ENCODE measurements at places on chromosomes 16 and 17.

DNA sequence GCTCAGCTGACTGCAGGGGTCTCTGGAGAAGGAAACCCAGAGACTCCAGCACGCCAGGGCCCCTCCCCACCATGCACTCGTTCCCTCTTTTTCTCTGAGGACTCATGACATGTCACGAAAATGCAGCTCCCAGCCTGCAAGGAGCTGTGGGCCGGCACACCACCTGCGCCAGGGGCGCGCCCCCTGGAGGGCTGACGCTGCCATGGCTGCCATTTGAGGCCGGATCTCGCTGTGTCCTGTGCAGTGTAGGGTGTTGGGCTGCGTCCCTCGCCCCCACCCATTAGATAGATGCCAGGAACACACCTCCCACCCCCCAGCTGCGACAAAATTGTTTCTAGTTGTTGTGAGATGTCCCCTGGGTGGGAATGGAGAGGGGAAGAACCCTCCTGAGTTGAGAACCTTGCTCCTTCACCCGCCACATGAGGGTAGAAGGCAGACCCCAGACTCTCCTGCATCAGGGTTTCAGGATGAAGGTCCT is 8.2 kb downstream of the SYNGR2 start:
- peak; percentile 82 for DNase-seq

GRCh38 chr17:1709971-1710806 is at the start of gene TLCD2:
TLCD2 (minus strand) TSS chr17:1710377; CDS start chr17:1710242, 135 bp downstream.
- peak; percentile 27 for DNase-seq

GRCh38 chr16:35795361-35796029 is 2336.1 kb downstream of the TP53TG3F start:
- no peak for DNase-seq

- DNase-seq, result no peak
Measured at GRCh38 chr16:28161626-28162025, 50.1 kb downstream of the XPO6 start.

DNA sequence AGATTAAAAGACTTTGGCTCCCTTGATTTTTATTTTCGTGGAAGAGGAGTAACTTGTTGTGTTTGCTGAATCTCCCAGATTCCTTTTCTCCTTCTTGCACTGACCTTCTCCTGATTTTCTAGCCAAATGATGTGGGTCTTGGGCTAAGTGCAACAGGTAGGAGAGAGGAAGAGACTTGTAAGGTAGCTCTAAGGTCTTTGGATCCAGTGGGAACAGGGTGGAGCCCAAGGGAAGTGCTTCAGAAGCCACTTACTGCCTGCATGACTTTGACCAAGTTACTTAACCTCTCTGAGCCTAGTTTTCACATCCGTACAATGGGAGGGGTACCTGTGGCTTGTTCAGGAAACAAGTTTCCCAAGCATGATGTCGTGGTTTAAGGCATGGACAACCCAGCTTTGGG is 111.3 kb upstream of the IRX3 start:
- DNase-seq, result no peak

DNA sequence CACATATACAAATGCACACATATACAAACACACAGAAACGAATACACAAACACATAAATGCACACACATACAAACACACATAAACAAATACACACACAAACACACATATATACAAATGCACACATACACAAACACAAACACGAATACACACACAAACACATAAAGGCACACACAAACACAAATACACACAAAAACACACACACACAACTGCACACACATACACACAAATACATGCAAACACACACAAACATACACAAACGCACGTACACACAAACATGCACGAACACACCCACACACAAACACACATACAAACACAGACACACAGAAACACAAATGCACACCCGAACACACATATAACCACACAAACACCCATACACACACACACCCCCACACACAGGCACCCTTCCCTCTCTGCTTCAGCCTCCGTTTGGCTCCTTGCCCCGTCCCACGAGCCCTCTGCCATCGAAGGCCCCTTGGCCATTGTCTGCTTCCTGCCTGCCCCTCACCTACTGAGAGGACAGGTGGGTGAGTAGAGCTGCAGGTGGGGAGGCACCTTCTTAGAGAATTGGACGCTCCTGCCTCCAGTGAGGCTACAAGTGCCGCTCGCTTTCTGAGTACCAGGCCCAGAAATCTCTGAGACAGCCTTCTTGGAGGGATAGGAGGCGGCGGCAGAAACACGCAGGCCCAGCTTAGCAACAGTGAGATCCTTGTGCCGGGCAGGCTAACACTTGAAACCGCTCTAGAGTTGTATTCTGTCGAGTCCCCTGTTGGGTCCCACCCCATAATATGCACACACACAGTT is 331.2 kb downstream of the FOXL1 start:
- no peak for DNase-seq

- DNase-seq, result no peak
Measured at GRCh38 chr17:74004056-74004455, 199.4 kb upstream of the RPL38 start.

GRCh38 chr16:83937922-83938885 is 14.8 kb upstream of the OSGIN1 start:
- DNase-seq, result no peak

DNA sequence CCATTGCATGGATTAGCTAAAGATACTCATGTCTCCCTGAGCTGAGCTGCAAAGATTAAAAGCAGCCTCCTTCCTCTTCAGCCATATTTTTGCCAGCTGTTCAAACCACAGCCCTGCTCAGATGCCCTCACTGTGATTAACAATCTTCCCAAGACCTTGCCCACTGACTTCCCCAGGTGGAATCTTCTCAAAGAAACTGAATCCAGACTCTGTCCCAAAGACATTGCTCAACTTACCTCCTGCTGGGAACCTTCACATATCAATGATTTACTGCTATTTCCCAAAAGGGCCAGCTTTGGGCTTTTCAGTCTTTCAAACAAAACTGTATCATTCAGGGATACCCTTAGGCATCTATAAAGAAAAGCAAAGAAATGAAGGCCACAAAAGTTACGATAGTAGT is 9.2 kb downstream of the C17orf67 start:
- no peak for DNase-seq

- DNase-seq, result no peak
Measured at GRCh38 chr17:1029196-1029921, 32.4 kb downstream of the TIMM22 start.

DNA sequence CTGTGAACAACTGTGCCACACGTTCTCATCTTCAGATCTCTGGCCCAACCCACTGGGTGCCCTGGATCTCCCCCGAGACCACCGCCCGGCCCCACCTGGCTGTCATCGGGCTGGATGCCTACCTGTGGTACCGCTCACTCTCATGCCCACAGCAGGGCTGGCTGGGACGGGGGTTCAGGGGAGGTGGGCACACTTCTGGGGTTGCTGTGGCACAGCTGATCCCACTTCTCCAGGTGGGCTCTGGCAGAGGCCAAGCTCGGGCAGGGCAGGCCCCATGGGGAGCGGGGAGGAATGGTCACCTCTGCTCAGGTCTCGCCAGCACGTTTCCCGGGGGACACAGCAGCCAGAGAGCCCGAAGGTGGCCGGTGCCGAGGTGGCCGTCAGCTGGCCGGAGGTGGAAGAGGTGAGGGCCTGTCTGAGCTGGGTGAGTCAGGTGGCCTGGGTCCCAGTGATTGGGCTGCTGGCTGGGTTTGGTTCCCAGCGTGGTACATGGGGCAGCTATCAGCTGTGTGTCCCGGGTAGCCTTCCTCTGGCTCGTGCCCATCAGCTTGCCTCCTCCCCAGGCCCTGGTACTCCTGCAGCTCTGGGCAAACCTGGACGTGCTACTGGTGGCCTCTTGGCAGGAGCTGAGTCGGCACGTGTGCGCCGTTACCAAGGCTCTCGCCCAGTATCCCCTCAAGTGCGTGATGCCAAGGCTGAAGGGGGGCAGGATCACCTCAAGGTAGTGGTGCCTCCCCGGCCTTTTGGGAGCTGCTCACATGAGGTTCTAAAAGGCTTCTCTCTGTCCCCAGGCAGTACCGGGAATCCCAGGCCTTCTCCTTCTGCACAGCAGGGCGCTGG is 2.3 kb upstream of the MRPS34 start:
- no peak for DNase-seq

DNA sequence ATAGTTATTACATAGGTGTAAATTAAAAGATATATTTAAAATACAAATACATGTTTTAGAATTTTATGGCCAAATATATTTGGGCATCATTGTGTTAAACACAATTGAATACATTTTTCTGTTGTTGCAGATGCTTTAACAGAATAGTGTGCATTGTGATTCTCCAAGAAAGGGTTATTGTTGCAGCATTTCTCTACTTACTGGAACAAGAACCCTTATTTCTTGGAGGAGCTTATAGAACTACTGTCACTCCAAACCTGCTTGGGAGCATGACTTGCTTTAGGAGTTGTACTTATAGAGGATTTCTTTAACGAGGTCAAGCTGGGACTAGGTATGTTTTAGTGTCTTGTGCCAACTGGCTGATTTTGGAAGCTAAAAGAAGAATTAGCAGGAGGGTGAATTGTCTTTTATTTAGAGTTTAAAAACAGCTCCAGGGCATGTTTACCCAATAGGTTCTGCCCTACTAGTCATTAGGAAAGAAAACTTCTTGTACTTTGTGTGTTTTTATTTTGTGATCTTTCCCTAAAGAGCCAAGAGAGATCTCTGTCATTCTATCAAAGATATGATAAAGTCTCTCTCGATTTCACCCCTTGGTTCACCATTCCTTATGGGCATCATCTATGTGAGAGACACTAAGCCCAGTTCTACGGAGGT is 279.8 kb upstream of the SALL1 start:
- DNase-seq, result no peak

- no peak for DNase-seq
Measured at GRCh38 chr17:45273551-45273957, 11.7 kb upstream of the SPATA32 start.

- DNase-seq, result no peak
Measured at GRCh38 chr17:30557916-30558685, 80.9 kb downstream of the GOSR1 start.

DNA sequence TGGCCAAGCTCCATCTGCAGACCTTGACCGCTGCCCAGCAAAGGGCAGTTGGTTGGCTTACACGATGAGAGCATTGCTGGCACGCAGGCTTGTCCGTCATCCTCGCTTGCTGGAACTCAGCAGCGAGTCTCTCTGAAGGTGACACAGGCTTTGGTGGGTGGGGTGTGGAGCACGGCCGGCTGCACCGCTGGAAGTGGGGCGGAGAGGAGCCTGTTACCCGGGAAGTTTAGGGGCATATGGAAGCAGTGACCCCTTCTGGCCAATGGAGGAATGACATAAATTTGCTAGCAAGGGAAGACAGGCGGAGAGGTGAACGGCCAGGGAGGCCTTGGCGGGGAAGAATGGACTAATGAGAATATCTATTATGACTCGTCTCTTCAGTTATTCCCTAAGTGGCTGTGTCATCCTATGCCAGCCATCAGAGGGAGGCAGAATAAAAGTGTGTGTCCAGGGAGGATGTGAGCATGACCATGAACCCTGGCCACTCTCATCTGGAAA is 65.9 kb upstream of the SDK2 start:
- DNase-seq, result peak; percentile 70

DNA sequence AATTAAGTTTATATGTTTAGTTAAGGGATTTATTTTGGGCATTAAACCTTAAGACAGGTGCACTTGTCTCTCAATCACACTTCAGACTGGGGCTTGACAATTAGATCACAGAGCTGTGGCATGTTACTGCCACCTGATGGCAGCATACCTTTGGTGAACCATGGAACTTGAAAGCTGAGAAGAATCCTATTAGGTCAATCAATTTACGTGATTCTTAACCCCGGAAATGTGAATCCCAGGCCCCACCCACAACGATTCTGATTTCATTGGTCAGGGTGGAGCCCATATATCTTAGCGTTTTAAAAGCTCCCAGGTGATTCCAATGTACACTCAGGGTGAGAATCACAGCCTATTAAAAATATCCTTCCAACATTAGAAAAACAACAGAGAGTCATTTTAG is 91.0 kb downstream of the GSG1L start:
- peak; percentile 44 for DNase-seq

GRCh38 chr16:56262148-56262547 is 70.9 kb downstream of the GNAO1 start:
- DNase-seq, result peak; percentile 17

- no peak for DNase-seq
Measured at GRCh38 chr17:48522031-48522653, 8.7 kb downstream of the HOXB1 start.

- DNase-seq, result no peak
Measured at GRCh38 chr16:4010225-4011158, 105.8 kb downstream of the ADCY9 start.

- no peak for DNase-seq
Measured at GRCh38 chr17:35189291-35189690, 4.9 kb downstream of the SLC35G3 start.

- no peak for DNase-seq
Measured at GRCh38 chr16:79892278-79892677, 291.7 kb upstream of the MAF start.

- no peak for DNase-seq
Measured at GRCh38 chr16:68344252-68344651, 33.4 kb downstream of the PRMT7 start.

DNA sequence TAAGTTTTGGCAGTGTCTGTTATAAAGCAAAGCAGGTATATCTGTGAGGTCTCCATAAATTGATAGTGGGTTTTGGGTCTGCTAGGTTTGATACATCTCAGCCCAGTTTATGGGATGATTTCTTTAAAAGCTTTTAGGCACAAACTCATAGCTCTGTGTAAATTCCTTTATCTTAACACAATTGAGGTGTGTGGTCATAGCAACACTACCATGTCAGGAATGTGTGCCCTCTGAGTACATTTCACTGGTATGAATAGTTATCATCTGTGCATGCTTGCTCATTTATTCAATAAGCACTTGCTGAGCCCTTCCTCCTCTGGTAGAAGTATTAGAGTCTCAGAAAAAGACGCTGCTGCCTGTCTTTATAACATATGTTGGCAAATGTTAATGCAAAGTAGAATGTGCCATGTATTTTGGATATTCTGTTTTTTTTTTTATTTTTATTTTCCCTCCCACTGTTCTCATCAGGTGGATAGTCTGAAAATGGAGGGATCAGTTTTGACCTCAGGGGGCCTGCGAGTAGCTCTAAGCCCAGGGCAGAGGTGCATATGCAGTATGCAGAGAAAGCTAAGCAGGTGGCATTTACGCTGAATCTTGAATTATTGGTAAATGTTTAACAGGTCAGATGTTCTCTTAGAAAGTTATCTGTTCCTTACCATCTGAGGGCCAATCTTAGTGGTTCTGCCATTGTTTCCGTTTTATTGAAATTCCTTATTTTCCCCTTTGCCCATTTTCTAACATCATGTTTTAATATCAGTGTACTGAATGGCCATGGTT is 90.7 kb downstream of the WNT3 start:
- no peak for DNase-seq
